Stimulated activated naive CD4-positive, alpha-beta T cell (primary cell): ENCODE measurements at places on chromosomes 5 and 9.

DNA sequence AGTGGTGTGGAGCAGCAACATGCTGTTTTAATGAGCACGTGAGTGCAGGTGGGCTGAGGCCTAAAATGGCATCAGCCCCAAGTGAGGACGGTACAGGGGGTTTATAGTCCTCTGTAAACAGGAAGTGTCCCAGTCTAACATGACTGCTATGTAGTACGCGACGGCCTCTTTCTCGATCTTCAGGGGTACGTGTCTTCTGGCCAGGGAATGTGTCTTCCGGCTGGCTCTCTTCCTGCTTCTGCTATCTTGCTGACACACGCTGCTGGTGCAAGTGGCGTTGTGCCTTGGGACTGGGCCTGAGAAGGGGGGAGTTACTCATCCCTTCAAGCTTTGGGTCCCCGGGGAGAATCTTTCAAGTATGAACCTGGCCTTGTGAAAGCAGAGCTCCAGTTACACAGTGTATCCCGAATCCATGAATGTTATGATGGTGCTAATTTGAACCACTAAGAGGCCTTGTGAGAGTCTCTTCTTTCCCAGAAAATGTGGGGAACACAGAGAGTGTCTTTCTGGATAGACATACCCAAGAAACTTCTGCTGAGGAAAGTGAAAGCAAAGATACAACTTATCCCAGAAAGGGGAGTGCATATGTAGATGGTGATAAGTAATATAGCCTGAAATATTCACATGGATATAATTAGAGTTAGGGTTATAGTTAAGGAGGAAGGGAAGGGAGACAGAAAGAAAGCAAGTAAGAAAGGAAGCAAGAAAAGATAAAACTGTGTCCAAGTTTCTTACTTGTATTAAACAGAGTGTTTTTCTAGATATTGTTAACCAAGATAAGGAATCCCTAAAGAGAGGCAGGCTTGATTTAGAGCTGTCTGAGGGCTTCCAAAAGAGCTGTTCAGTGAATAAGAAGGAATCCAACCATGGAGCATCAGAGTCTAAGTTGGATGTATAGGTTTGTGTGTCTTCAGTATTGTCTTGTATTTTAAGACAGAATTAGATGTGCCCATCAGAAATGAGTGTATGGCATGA is 35.5 kb upstream of the ANXA2R start:
- DNase-seq: no peak

- DNase-seq: peak; percentile 80
Observed at GRCh38 chr9:34701023-34701768, 8.7 kb downstream of the CCL21 start.

GRCh38 chr9:136907011-136907914 is 20.9 kb downstream of the TRAF2 start:
- DNase-seq: no peak

DNA sequence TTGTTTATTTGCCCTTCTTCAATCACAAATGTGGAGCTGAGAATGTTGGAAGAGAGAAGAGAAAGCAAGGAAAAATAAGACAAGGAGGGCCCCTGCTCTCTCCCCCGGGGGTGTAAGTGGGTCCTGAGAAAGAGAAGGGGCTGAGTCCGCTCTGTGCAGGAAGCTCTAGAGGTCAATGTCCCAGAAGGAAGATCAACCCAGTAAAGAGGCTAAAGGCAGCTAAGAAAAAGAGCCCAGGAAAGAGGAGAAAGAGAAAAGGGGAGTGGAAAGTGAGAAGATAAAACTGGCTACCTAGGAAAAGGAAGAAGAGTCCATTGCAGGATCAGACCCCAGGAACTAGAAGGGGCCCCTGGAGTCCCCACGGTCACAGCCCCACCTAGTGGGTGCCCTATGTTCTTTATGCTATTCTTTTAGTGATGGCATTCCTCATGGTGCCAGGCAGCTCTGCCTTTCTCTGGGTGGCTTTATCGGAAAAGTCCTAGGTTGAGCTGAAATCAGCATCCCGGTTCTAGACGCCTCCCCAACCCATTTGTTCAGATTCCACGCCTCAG is 583.4 kb downstream of the ACTL7B start:
- no peak for DNase-seq

GRCh38 chr5:74767579-74767913 is 497 bp downstream of the NSA2 start:
- DNase-seq: no peak

DNA sequence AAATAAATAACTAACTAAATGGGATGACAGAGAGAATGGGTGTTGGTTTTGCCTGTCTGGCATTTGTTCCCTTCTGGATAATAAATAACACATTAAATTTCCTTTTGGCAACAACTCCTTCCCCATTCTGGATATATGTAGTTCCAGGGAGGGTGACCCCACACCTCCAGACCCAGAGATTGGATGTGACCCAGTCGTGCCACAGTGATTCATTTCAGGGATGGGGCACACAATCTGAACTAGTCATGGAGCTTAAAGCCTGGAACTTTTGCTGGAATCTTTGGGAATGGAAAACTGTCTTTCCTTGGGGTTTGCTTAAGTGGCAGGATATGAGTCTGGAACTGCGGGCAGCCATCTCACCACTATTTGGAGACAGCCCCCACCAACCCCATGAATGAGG is 11.3 kb downstream of the KLF9 start:
- DNase-seq: no peak

DNA sequence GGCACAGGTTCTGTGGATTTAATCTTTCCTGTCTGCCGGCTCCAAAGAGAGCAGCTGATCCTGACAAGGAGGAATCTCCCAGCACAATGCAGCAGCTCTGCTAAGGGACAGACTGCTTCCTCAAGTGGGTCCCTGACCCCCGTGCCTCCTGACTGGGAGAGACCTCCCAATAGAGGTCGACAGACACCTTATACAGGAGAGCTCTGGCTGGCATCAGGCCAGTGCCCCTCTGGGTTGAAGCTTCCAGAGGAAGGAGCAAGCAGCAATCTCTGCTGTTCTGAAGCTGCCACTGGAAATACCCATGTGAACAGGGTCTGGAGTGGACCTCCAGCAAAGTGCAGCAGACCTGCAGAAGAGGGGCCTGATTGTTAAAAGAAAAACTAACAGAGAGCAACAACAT is 630.2 kb upstream of the FTMT start:
- DNase-seq: no peak

- peak; percentile 11 for DNase-seq
Observed at GRCh38 chr5:146291421-146292074, 47.1 kb upstream of the POU4F3 start.

GRCh38 chr9:73093740-73094379 is 57.8 kb upstream of the ANXA1 start:
- no peak for DNase-seq

GRCh38 chr9:115671963-115672305 is 481.7 kb upstream of the PAPPA start:
- no peak for DNase-seq

GRCh38 chr9:85079349-85079748 is 409.8 kb downstream of the NTRK2 start:
- no peak for DNase-seq

DNA sequence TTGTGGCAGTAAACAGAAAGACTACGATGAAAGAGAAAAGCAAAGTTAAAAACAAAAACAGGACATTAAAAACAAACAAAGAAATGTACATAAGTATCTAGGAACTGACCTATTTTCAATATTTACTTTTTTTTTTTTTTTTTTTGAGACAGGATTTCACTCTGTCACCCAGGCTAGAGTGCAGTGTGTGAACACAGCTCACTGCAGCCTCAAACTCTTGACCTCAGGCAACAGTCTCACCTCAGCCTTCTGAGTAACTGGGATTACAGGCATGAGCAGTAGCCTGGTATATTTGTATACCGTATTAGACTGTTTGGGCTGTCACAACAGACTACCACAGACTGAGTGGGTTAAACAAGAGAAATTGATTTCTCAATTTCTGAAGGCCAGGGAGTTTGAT is 1189.1 kb downstream of the CDH9 start:
- no peak for DNase-seq

GRCh38 chr5:175343308-175343707 is 100.7 kb downstream of the DRD1 start:
- DNase-seq: no peak

DNA sequence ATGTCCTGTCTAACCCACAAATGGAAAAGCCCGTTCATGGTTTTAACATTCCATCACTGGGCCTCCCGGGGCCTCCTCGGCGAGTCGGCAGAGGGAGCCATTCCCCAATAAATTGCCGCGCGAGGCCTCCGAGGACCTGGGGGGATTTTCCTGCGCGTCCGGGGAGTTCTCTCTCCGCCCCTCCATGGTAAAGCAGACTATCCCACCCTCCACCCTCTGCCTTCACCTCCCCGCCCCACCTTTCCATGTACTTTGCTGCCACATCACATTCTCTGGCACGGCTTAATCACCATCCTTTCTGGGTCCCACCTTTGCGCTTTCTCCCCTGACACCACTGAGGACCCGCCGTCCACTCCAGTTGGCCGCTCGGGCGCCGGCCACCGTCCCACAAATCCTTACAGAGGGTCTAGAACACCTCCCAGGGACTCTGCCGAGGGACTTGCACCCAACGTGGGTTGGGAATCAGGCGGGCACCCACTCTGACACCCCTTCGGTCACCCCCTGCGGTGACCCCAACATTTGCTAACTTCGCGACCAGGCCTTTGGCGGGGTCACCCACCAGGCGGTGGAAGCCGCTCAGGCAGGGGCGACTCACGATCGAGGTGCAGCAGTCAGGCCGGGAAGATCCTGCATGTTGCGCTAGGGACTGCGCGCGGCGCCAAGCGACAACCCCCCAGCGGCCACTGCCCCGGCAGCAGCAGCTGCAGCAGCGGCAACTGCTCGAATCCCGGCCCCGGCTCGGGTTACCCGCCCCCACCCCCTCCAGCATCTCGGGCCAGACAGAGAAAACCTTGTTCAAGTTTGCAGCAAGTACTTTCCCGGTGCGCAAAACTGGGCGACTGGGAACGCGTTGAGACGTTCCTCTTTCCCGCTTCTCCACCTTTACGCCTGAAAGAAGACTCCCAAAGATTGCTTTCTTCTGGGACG is at the start of gene MEGF10:
Gene MEGF10 (plus strand): TSS at position 778 of the 927 bp plus-strand sequence. CDS start 40,513 bp downstream, outside the sequence.
- DNase-seq: no peak

- DNase-seq: no peak
Observed at GRCh38 chr9:73125651-73126050, 26.0 kb upstream of the ANXA1 start.

DNA sequence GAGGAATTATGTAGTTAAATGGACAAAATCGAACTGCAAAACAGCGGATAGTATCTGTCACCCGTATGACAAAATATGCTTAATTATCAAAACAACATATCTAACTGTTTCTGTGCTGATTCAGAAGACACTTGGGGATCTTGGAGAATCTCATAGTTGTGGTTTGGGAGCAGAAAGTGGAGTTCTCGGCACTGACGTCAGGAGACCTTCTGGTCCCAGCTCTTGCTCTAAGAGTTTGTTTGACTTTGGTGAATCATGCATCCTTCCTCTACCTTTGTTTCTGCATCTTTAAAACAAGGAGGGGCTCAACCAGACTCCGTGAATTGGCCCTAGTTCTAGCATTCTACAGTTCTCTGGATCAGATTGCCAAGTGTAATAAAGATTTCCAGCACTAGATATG is 37.0 kb upstream of the TAF1L start:
- no peak for DNase-seq

DNA sequence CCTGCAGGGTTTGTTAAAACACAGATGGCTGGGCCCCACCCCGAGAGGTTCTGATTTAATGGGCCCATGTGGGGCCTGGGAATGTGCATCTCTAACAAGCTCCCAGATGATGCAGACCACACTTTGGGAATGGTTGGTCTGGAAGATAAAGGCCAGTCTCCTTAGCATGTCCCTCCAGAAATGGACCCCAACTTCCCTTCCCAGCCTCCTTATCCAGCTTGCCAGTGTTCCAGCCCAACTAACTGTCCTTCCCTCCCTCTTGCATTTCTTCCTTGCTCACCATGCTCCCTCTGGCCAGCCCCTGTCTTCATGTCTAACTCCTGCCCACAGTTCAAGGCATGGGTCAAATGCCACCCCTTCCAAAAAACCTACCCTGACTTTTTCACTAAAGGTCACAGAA is 196.1 kb upstream of the TBC1D2 start:
- no peak for DNase-seq

GRCh38 chr5:102603670-102604069 is 104.9 kb upstream of the SLCO6A1 start:
- no peak for DNase-seq

- DNase-seq: no peak
Observed at GRCh38 chr5:179967489-179967888, 59.8 kb upstream of the TBC1D9B start.

DNA sequence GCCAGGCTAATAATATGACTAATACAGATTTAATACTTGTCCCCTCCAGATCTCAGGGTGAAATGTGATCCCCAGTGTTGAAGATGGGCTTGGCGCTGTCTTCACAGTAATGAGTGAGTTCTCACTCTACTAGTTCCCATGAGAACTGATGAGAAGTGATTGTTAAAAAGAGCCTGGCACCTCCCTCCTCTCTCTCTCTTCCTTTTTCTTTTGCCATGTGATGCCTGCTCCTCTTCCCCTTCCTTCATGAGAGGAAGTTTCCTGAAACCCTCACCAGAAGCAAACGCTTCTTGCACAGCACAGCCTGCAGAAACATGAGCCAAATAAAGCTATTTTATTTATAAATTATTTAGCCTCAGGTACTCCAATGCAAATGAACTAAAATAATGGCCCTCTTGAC is 55.2 kb downstream of the GLDC start:
- DNase-seq: no peak

DNA sequence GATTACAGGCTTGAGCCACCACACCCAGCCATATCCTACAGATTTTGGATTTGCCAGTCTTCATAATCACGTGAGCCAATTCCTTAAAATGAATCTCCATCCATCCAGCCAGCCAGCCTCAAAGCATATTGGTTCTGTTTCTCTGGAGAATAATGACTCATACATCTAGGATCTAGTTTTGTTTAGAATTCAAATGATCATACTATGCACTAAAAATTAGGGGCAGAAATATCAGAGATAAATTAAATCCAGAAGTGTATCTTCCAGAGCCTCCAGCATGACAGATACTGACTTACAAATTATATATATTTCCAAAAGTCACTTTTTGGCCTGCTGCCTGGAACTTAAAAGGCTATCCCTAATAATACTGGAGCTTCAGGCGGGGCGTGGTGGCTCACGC is 119.1 kb upstream of the NR5A1 start:
- no peak for DNase-seq

DNA sequence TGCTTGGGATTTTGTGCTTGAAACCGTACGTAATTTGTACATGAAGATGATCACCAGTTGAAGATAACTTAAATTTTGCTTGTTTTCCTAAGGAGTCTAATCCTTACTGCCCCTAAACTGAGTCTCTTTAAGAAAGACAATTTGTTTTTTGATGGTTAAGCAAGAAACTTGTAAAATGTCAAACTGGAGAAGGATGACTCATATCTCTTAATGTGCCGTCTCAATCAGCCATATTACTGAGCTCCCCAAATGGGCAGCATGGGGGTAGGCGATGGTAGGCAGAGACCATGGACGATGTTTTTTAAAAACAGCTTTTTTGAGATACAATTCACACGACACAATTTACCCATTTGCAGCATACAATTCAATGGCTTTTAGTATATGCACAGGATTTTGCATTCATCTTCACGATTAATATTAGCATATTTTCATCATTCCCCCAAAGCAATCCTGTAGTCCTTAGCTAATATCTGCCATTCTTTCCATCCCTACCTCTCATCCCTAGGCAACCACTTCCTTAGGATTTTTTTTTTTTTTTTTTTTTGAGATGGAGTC is 14.3 kb downstream of the ARHGAP26 start:
- no peak for DNase-seq
